ENCODE measurements at places on chromosomes 1 and 21.

DNA sequence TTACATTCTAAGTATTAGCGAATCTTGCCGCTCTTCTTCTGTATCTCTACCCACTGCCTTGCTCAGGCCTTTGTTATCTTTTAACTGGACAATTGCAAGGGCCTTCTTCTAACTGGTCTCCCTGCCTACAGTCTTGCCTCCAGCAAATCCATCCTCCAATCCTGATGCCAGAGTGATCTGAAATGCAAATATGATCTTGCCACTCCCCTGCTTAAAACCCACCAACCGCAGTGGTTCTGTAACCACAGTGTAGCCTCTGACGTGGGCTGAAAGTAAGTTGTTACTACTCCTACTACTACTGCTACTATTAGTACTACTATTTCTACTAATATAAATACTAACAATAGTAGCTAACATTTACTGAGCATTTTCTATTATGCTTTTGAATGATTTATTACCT is 12.4 kb downstream of the MOV10 start:
- no peak for DNase-seq

GRCh38 chr1:187624812-187625545 is 796.2 kb downstream of the PLA2G4A start:
- no peak for DNase-seq

DNA sequence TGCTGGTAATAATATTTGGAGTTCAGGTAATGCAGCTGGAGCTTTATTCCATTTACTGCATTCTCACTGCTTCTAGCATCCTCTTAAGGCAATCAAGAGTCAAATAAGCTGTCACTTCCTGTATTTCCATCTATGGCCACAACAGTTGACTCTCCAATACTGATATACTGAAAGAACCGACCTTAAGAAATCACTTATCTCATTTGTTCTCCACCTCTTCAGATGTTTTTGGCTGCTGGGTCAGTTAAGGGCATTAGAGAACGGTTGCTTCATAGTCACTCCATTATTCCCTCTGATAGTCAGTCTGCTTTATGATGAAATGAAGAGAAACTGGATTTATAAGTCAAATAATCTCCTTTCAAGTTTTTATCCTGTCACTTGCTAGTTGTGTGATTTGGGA is 14.2 kb upstream of the RGS4 start:
- DNase-seq: no peak

GRCh38 chr1:91836331-91837040 is 49.5 kb downstream of the TGFBR3 start:
- DNase-seq: no peak

DNA sequence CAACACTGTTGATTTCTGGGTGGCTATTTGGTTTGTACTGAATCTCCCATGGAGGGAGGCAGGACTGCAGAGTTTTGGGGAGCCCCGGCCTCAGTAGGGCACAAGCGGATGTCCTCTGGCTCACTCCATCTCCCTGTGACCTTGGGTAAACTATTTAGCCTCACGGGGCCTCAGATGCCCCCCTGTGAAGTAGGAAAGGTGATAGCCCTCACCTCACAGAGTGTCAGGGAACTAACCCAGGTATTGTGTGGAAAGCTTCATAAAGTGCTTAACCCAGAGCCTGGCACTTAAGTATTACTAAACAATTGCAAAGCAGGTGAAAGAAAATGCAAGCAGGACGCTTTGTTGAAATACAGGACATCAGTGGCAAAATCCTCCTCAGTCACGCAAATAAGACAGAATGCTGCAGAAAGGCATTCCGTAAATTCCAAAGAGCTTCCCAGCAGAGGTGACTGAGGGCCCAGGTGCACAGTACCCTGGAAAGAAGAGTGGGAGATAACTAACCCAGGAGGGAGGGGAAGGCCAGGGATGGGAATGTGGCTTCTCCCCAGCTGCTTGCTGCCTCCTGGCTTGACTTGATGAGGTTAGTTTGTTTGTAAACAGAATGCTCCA is 436.3 kb downstream of the PRDM2 start:
- DNase-seq: no peak

DNA sequence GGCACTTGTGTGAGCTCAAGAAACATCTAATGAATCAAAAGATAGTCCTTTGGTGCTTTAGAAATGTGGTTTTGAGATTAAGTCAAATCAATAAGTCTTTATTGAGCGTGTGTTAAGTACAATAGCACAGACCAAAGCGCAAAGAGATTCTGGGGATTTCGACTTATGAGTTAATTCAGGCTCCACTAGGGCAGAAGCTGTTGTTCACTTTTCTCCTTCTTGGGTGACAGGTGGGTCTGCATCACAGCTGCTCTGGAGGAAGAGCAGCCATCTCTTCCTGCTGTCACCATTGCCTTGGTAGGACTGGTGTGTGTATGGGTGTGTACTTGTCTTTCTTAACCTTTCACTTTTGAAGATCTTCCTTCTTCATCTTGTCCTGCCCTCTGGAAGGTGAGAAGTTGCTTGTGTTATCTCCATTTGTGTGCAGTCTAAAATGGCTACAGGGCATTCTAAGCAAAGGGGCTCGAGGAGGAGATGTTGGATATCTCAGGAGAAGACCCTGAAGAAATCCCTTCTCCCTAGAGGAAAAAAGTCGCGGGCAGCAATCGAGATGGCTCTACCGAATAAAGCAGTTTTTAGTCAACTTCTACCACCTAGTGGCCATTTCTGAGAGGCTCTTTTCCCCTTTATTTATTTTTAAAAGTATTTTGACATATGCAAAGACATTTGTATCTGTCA is 22.9 kb upstream of the DISC1 start:
- peak; percentile 51 for DNase-seq

DNA sequence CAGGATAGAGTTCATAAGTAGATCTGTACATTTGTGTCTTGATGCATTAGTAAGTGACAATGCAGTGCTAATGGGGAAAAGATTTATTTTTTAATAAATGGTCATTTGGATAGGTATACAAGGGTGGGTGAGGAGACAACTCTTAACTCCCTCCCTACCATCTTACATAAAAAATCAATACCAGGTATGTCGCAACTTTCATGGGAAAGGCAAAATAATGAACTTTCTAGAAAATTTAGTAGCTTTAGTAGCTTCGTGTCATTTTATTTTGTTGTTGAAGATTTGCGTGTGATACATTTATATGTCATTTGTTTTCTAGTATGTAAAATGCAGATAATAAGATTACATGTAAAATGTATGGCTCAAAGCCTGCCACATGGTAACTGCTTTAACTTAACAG is 310.8 kb downstream of the RYR2 start:
- no peak for DNase-seq

DNA sequence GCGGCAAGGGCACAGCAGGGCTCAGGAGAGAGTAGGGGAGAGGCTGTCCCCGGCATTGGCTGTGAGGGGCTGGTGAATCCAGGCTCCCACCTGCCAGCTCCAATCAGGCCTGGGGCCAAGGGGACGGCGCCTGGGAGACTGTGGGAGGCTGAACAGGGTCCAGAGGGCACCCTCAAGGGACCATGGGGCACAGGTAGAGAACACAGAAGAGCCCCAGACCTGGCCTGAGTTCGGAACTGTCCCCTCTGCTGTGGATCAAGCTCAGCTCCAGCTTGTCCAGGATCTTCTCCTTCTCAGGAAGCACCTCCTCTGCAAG is 67.0 kb downstream of the KCNAB2 start:
- DNase-seq: no peak

DNA sequence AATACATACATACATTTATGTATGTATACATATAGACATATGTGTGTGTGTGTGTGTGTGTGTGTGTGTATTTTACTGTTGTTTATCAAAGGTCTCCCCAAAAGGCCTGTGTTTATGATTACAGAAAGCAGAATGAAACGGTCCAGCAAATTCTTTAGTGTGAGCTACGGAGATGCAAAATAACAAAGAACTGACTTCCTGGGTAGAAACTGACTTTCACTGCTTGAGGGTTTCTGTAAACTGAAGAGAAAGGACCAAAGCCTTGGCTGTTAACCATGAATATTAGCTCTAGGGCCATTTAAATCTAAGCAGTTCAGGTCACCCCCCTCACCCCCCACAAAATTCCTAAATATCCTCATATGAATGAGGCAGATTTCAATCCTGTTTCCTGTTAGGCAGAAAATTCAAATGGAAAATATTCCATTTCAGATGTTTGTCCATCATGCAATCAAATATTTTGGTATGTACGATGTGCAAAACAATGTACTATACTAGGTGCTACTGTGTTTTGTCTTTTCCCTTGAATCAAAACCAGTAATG is 213.2 kb downstream of the TGFB2 start:
- no peak for DNase-seq

DNA sequence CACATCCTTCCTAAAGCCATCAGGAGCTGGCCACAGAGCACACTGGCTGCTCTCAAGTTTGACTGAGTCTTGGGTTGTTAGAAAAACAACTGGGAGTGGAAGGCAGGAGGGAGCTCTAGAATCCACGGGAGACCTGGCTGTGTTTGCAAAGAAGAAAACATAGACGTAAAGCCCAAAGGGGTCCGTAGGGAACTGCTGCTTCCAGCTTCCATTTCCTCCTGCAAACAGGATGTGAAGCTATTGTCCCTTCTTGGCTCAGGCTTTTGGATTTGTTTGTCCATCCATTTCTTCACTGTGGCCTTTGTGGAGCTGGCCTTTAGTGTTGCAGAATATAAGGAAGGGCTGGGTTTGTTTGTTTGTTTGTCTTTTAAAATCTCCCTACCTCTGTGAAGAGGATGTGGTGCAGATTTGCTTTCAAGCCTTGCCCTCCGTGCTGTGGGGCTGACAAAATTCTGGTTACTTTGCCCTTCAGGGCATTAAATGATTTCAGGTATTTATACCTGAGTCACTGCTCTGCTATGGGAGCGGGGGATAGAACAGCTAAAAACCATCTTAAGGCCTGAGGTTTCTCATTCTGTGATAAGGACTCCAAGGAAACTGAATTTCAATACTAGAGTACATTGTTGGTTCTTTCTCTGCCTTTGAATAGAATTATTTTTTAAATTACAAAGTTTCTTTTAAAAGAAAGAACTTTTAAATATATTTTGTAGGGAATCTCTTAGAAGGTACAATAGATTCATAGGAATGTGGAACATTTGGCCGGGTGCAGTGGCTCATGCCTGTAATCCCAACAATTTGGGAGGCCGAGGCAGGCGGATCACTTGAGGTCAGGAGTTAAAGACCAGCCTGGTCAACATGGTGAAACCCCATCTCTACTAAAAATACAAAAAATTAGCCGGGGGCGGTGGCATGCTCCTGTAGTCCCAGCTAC is 74.3 kb downstream of the MPZL1 start:
- DNase-seq: no peak

- DNase-seq: peak; percentile 49
These were observed 164.4 kb upstream of the PALMD start for GRCh38 chr1:99481391-99481996.

Measured in HCT116 (cell line).